ENCODE measurements at places on chromosomes 2 and 18.

- no peak for DNase-seq
Measured at GRCh38 chr2:57156231-57156924, 890.2 kb upstream of the VRK2 start.

- no peak for DNase-seq
Measured at GRCh38 chr2:168025487-168026202, 221.8 kb downstream of the STK39 start.

DNA sequence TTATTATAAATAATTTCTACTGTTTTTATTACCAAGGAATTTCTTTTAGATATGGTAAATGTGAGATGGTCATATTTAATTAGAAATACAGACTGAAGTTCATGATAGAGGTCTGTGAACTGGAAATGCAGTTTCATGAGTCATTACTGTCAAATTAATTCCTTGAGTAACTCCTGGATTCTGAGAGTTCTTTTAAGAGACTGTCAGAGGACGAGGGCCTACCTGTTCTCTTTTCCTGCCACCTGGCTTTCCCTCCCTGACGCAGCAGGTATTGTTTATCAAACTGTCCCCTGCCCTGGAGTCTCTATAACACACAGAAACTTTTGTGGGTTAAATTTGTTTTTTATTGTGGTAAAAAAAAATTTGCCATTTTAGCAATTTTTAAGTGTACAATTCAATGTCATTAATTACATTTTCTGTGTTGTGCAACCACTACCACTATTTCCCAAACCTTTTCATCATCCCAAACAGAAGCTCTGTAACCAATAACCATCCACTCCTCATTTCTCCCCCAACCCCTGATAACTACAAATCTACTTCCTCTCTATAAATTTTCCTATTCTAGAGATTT lies 142.6 kb downstream of the DIS3L2 start:
- no peak for DNase-seq

DNA sequence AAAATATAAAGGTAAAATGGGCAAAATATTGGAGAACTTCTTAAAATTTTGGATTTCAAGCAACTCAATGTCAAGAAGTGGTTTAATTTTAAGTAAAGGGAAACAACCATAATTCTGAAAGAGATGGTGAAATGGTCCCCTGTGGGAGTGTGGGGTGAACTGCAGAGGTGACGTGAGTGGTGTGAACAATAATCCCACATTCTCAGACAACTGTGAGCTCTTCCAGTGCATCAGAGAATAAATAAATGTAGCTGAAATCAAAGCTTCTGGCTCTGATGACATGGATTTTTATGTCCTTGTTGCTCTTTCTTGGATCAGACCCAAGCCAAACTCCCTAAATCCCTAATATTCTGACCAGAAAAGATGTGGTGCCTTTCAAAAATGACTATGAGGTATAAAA lies 672.7 kb downstream of the ZEB2 start:
- DNase-seq: no peak

DNA sequence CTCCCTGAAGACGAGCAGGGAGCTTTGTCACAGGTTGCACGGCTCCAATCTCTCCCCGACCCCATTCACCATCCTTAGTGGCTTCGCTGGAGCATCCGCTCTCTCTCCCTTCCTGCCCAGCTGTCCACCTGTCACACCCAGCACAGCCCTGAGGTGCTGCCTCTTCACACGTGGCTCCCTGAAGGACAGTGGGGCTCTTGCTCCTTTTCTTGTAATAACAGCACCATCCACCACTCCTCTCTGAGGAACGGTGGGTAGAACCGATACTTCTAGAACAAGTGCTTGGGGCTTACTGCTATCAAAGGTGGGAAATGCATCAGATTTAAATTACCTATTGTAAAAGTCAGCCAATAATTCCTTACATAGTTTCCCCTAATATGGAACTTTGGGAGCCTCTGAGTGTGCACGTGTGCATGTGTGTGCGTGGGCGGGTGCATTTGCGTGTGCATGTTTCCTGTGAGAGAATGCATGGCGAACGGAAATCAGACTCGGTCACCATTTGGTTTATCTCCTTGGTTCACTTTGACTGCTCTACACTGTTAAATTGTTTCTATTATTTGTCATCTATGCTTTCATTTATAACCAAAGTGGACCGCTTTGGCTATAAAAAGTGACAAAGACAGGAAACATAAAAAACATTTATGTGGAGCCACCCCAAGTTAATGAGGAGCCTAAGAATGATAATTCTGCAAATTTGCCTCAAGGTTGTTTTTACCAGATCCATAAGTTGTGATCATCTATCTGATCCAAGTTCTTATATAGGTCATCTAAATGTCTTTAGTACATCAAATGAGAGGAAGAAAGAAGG lies 39.1 kb downstream of the KLHL29 start:
- DNase-seq: no peak

DNA sequence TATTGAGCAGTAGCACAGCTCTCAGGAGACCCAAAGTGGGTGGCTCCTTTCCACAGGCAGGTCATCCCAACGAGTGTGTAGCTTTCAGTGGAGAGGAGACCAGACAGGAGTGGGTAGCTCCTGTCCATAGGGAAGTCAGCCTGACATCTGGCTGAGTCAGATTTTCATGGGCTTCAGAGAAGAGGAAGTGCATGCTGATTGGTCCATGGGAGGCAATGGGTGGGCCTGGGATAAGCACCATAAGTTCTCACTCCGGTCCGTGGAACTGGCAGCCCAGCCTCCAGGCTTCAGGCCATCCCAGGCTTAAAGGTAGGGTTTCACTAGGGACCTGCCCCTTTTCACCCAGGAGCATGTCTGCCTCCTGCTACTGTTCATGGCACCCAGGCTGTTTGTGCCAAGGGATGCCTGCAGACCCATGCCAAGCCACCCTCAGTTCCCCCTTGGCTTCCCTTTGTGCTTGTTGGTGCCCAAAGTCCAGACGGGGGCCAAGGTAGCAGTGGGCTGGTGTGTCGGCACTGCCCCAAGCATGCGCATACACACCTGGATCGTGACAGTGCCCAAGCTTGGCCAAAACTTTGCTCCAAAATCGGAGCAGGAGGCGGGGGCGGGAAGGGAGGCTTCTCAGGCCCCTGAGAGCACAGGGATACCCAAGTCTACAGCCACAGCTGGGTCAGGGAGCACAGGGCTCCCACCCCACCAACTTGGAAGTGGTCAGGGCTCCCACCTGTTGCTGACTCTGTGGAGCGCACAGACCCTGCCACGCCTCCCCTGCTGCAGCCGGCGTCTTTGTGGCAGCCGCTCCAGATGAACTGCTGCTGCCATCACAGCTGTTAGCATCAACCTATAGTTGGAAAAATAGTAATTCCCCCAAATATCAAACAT lies 26.4 kb downstream of the MARCHF7 start:
- DNase-seq: no peak

DNA sequence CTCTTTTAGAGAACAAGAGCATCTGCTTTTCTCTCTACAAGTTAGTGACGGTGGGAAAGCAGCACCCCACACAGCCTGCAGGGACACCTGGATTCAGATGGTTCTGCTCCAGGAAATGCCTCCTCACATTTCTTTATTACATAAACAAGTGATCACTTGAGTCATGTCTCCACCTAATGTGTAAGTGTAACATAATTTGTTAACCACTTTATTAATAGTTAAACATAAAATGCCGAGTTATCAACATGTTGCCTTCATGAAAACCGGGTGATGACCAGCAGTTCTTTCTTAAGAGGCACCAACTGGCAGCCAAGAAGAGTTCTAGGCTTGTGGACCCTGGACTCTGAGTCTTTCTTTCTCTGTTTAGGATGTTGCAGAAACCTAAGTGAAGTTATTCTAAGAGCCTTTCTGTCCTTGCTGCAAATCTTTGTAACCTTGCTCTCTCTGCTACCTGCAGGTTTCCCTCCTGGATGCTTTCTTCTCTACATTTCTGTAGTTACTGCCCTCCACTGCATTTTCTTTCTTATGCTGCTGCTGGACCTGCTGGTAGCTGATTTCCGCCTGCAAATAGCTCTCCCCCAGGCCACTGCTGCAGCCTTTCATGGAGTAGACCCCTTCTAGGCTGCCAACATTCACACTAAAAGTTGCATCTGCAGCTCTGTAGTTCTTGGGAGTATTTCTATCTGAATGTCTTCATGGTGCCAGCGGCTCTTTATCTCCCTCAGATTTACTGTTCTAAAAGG lies 24.3 kb downstream of the UPP2 start:
- no peak for DNase-seq
